Right forelimb (tissue), 1 donor: ENCODE measurements at places on chromosomes 13 and 19.

DNA sequence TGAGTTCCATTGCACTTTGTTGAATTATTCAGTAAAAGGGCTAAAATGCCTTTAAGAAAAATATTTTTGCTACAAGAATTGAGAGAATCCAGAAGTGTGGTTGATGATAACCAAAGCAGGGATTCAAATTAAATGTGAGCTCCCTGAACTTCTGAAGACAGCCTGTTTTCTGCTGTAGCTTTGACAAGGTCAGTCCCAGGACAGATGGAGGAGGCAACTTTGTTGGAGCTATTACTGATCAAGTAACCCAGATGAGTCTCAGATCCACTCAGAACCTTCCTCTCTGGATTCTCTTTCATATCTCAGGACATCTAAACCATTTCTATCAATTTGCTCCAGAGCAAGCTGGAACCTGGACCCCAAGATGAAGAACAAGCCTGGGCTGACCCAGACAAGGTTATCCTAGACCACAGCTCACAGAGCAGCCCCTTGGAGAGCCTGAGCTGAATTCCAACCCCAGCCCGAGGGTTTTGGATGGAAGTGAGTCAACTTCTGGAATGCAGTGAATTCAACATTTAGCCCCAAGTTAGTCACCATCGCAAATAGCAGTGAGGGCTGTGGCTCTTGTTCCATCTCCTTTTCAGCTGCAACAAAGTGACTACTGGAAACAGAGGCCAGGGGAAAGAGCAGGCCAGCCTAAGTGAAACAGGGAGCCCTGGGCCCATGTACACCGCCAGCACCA lies 137.8 kb upstream of the TSC22D1 start:
- no peak for DNase-seq

DNA sequence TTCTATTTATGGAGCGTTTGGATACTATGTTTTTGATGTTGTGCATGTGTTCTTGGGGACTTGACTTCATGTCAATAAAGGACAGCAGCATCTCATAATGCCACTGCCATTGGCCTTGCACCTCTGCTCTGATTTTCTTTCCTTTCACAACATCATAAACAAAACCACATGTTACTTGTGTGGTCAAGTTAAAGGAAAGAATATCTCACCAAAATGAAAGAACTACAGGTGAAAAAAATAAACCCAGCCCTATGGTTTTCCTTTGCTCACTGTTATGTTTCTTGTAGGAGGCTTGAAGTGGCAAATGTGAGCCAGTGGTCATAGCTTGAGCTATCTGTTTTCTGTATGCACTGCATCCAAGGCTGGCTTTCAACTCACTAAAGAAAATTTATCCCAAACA lies 240.4 kb downstream of the KCNRG start:
- no peak for DNase-seq

DNA sequence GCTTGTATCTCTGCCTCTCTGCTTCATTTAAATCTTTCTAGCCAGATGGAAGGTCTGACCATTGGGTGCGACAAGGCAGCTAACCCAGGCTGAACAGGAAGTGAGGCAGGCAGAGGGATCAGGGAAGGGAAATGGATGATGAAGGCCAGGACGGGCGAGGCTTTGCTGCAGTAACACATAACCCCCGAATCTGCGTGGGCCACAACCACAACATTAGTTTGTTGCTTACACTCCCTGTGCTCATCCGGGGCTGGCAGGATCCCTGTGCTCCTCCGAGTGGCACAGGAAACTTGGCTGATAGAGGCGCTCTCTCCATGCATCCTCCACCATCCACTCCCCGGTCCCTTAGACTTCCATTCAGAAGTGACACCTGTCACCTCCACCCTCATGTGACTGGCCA lies 1.1 kb upstream of the FLT3LG start:
- DNase-seq, result no peak

GRCh38 chr13:110817143-110817542 lies 97.7 kb downstream of the ANKRD10 start:
- no peak for DNase-seq

DNA sequence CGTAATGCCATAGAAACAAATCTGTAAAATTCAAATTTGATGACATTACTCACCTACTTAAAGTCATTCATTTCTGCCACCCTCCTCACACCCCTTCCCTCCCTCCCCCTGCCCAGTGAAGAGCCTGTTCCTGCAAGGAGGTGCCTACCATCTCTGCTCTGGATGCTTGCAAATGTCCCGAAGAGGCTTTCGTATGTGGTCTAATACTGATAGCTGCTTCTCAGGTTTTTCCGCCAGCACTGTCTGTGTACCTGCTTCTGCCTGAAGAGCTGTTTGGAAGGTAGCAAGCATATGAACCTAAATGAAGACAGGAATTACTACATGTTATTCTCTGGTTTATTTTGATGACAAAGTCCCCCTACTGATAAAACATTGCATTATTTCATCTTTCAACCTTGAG lies 57.1 kb downstream of the GPALPP1 start:
- DNase-seq, result no peak

DNA sequence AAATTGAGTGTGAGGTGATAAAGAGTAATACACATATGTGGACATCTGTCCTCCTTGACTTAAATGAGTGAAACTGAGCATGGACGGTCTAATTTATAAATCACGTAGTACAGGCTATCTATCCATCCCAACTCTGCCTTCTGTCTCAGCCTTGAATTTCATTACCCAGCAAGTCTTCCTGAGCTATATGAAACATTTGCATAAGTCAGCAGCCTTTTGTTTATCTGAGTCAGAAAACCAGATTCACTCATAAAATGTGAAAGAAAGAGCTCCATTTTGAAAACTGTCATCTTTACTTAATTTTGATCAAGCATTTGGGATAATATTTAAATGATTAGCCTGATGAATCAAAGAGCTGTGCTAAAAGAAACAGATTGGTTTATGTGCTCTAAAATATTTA lies 197.9 kb downstream of the LHFPL6 start:
- DNase-seq, result no peak

GRCh38 chr13:33228648-33229445 lies 56.7 kb downstream of the STARD13 start:
- no peak for DNase-seq

GRCh38 chr13:103022336-103022735 lies 43.9 kb downstream of the SLC10A2 start:
- DNase-seq, result no peak

- DNase-seq, result peak; percentile 93
Measured at GRCh38 chr19:13905634-13906520, at the start of the genes BRME1 and CC2D1A. Gene BRME1, minus strand, starts transcription at chr19:13906117. Its CDS starts 1,225 bp downstream, at chr19:13904892. Gene CC2D1A, plus strand, starts transcription at chr19:13906201. Its CDS starts 241 bp downstream, at chr19:13906442.

DNA sequence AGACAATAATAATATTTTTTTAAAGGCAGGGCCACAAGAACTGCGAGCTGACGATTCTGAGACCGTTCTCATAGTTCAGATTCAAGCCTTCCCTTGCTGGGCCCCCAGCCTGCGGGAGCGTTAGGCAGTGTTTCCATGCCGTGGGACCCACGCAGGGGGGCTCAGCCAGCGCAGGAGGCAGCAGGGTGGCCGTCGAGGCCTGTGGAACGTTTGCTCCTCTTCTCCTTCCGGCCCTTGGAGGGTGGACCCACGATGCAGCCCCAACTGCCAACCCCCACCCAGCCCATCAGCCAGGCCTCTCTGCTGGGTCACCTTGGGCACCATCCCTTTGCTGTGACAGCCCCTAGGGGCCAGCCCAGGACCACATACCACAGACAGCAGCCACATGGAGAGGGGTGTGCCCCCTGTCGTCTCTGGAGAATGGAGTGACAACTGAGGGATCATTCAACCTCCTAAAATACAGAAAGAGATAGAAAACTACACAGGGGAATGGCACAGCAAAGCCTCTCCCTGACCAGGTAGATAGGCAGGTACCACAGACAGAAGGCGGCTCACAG lies 46.8 kb downstream of the PDCD5 start:
- no peak for DNase-seq
